ENCODE measurements at places on chromosomes 11 and 22.

GRCh38 chr11:33321422-33321821, 64.2 kb downstream of the HIPK3 start:
- DNase-seq, result no peak

GRCh38 chr22:33873186-33873585, 47.1 kb downstream of the LARGE1 start:
- DNase-seq, result no peak

- DNase-seq, result no peak
These were observed 4.5 kb upstream of the MUC5B start for GRCh38 chr11:1218256-1218787.

GRCh38 chr11:88103337-88104206, 71.7 kb downstream of the RAB38 start:
- no peak for DNase-seq

DNA sequence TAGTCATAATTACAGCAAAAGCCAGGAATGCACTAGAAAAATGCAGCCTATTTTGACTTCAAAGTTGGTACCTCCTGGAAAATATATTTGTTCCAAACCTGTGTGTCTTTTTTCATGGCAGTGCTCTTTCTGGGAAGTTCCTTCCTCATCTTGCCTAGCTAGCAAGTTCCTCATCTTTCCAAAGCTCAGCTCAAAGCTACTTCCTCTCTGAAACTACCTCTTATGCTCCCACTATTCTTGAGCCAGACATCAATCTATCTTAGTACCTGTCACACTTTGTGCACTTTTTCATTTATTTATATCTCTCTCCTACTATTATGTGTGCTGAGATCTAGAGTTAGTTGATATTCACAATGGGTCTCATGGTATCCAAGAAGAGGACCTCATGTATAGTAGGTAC, 191.6 kb upstream of the CCDC90B start:
- no peak for DNase-seq

- no peak for DNase-seq
These were observed 48.8 kb downstream of the BID start for GRCh38 chr22:17725500-17725796.

Data from activated CD4-positive, CD25-positive, alpha-beta regulatory T cell treated with anti-CD3 and anti-CD28 coated beads, Interleukin-2, amount 50 U/mL, for 16 hours (primary cell).